ENCODE measurements at places on chromosomes 11 and 22.

DNA sequence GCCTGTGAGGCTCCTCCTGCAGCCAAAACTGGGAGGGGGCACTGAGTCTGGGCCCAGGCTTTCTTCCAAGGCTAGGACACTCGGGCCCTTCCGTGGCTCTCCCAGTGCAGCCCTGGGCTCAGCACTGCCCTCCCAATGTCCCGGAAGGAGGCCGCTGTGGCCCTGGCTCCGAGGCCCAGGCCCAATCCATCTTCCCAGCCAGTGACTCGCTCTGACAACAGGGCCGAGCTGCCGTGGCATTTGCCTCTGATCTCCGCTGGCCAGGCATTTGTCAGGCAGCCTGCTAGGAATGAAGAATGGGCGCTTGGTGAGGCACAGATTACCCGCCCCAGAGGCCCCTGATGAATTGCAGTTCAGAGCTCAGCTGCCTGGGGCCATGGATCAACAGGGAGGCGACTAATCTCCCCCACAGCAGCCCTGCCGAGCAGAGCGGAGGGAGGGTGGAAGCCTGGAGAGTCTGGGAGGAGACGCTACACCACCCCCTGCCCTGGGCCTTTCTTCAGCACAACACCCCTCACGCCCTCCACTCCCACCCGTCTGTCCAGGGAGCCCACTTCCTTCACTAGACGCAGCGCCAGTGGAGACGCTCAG, 8.3 kb downstream of the FXYD2 start:
- no peak for DNase-seq

DNA sequence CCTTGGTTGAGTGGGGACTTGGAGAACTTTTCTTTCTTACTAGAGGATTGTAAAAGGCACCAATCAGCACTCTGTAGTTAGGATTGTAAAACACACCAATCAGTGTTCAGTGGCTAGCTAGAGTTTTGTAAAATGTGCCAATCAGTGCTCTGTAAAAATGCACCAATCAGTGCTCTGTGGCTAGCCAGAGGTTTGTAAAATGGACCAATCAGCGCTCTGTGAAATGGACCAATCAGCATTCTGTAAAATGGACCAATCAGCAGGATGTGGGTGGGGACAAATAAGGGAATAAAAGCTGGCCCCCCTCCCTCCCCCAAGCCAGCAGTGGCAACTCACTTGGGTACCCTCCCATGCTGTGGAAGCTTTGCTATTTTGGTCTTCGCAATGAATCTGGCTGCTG, 5.5 kb upstream of the DRG1 start:
- DNase-seq: no peak

GRCh38 chr11:132895340-132895739, 637.0 kb downstream of the OPCML start:
- peak; percentile 8 for DNase-seq

GRCh38 chr11:97092823-97093222, 703.0 kb downstream of the JRKL start:
- DNase-seq: no peak

- DNase-seq: peak; percentile 86
Measured at GRCh38 chr22:49971232-49972162, 10.9 kb downstream of the PIM3 start.

DNA sequence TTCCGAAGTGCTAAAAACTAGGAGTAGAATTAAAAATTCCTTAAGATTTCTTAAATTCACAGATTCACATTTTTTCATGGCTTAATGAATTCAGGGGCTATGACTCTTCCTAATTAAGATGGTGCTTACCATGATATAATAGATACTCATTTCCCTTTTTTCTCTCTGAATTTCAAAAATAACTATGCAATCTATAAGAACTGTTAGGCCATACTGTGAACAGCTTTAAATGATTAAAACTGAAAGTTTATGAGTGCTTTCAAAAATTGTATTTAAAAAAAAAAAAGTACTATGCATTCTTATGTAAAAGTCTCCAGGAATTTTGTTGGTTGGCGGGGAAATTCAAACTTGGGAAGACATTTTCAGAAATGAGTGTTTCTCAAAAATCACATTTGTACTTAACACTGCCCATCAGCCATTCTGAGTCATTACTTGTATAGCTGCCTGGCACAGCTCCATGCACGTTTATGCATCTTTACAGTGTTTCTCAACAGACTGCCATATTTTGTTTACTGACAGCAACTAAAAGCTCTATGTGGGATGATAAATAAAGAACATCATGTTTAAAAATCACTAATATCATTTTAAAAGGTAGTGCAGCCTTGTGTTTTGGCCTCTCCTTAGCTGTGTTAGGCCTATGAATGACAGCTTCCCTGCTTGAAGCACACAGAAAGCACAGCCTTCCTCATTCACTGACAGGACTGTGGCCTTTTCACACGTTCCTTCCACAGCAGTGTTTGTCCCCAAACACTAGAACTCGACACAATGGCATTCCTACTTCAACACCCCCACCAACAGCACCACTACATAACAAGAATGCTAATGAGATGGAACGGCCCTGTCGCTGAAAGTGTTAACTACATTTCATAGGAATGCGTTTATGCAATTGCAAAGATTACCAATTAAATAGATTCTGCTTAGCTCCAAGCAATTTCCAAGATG, 131.4 kb downstream of the DCDC1 start:
- no peak for DNase-seq

- no peak for DNase-seq
Measured at GRCh38 chr11:68977781-68978625, 2.8 kb downstream of the MRGPRD start.

- DNase-seq: no peak
Measured at GRCh38 chr11:34929794-34930763, 13.7 kb downstream of the PDHX start.

GRCh38 chr22:20517422-20517821, 10.0 kb downstream of the MED15 start:
- DNase-seq: no peak

Data from AG08396 (cell line).